ENCODE measurements at places on chromosomes 12 and 14.

DNA sequence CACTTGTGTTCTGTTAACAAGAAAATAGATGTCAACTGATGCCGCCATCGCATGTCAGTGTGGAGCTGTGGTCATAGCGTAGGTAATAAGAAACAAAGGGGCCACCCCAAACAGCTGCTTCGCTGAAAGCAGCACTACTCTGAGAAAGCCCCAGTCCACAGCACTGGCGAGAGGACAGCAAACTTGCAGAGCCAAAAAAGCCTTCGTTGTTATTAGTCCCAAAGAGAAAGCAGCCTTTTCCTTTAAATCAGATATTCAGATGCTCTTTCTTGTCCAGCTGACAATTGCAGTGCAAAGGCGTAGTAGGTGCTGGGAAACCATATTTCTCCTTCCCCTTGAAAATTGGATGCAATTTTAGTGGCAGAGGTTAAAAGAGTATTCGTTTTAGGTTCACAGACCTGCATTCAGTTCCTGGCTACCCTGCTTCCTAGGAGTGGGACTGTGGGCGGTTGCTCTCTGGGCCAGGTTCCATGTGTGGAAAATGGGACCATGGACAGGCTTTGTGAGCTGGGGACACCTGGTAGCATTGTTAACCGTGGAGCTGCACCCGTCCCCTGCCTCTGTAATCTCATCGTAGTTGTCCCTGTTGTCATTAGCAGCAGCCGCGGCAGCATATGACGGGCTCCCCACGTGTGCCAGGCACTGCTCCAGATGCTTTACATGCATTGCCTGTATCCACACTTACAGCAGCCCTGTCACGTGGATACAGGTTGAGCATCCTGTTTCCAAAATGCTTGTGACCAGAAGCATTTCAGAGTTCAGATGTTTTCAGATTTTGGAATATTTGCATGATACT, 54.2 kb downstream of the ELK3 start:
- no peak for DNase-seq

GRCh38 chr14:75439989-75440388, 12.2 kb downstream of the JDP2 start:
- DNase-seq = no peak

- no peak for DNase-seq
Measured at GRCh38 chr14:64705381-64706118, 1.3 kb downstream of the PLEKHG3 start.

- peak; percentile 62 for DNase-seq
Measured at GRCh38 chr14:105201156-105201924, 20.2 kb upstream of the NUDT14 start.

- peak; percentile 81 for DNase-seq
Measured at GRCh38 chr12:57093415-57094207, 4.7 kb downstream of the NAB2 start.

GRCh38 chr12:4443616-4444015, 2.0 kb downstream of the FGF6 start:
- DNase-seq = no peak

GRCh38 chr14:52399104-52399503, 85.0 kb downstream of the PTGER2 start:
- no peak for DNase-seq

DNA sequence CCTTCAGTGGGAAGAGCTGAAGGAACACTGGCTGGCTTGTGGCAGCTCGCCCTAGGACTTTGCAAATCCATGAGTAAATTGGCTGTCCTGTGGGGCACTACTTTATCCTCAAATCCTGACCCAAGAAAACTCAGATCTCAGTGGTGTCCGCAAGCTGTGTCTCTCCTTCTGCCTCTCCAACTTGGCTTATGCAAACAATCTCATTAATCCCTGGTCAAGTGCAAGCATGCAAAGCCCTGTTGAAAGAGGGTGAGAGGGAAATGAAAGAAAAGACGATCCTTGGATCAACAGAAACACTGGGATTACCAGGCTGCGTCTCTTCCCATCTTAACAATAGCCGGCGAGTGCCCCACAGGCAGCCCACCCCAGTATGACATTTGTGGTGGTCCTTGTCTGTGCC, 901.6 kb downstream of the BCL11B start:
- no peak for DNase-seq

DNA sequence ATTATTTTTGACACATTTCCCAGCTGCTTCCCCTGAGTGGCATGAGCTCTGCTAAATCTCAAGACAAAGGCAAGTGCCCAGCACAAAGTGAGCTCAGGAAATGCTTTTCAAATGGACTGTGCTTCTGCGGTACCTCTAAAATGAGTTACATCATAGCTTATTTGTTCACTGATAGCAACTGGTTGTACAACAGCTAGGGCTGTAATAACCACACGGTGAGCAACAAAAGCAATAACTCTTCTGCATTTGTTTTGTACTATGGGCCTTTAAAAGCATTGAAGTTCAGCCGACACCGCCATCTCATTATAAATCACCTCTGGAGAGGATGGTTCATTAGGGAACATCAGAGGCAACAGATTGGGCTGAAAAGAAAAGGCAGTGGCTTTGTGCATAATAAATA, 475.0 kb downstream of the GLT1D1 start:
- DNase-seq = no peak

- DNase-seq = no peak
Measured at GRCh38 chr14:55718551-55718950, 138.5 kb downstream of the KTN1 start.

- DNase-seq = no peak
Measured at GRCh38 chr12:43148691-43149090, 403.3 kb downstream of the ADAMTS20 start.

DNA sequence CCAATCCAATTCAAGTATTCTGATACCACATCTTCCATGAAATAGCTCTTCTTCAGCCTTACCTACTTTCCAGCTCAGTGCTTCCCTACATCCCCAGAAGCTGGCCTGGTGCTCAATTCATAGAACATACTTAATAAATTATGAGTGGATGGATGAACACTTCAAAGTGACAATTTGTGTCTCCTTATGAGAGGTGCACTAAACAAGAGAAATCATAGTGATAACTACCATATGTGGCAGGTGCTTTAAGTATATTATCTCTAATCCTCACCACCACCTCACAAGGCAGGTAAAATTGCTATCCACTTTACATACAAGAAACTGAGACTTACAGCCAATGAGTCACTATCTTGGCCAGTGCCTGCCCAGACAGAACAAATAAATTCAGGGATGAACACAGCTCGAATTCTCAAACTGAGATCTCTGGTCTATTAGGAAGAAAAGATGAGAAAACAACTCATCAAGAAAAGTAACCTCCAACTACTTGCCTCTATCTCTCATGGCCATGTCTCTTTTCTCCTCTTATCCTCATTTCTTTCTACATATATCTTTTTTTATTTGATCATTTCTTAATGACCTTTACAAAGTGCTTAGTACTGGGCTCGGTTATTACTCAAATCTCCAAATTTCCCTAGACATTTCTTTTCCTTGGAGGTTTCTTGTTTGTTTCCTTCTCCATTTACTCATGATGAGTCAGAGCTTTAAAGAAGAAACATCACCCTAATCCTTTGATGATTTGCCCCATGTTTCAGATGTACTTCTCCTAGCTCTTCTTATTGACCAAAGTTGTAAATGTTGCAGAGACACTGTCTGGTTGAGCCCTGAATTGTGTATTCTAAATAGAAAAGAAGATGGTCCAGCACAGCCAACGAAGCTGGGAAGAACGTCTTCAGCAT, 161.5 kb downstream of the RPS29 start:
- no peak for DNase-seq

DNA sequence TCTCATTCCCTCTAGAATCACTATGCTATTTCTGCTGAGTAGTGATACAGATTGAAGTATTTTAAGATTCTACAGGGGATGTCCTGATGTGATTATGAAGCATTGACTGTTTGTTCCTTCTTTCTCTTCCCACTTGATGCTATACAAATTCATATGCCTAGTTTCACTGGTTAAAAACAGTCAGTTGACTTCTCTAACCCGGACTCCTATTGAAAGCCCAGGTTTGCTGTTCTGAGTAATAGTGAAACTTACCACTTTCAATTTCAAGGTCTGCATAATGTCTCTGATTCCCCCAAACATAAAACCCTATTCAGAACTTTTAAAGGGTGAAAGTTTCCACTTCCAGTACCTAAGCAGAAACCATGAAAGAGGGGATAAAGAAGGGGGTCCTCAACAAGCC, 117.7 kb upstream of the RPL10L start:
- DNase-seq = no peak

- peak; percentile 91 for DNase-seq
Measured at GRCh38 chr12:6961695-6962284, 8.7 kb downstream of the PHB2 start.

DNA sequence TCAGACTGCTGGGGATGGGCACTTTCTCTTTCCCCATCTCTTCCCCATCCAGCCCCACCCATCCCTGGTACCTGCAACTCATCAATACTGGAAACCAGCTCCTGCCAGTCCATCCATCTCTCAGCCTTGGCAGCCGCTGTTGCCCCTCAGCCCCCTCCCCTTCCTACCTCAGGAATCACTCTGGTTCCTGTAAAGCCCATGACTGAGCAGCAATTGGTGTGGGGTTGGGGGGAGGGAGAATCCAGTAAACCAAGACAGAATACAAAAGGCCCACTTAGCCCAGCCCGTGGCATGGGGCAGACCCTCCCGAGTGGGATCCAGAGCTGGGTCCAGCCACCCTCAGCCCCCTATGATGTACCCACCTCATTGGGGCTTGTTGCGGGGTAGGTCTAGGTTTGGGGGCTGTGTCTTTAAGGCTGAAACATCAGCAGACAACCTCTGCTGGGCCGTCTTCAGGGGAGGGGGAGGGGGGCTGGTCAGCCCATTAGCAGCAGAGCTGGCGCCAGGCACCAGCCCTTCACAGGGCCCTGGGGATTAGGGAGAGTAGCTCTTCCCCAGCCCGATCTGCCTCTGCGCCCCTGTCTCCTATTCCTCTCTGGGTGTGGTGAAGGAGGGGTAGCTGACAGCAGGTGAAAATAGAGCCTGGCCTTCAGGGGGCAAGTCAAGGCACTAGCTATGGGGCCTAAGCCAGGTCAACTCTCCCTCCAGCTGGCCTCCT, 702 bp upstream of the PRPH start:
- DNase-seq = no peak

- DNase-seq = no peak
Measured at GRCh38 chr12:94219622-94220302, 71.4 kb downstream of the PLXNC1 start.

- no peak for DNase-seq
Measured at GRCh38 chr12:42587601-42588523, 1.7 kb downstream of the PRICKLE1 start.

- DNase-seq = no peak
Measured at GRCh38 chr14:100224229-100224866, 14.6 kb upstream of the YY1 start.

DNA sequence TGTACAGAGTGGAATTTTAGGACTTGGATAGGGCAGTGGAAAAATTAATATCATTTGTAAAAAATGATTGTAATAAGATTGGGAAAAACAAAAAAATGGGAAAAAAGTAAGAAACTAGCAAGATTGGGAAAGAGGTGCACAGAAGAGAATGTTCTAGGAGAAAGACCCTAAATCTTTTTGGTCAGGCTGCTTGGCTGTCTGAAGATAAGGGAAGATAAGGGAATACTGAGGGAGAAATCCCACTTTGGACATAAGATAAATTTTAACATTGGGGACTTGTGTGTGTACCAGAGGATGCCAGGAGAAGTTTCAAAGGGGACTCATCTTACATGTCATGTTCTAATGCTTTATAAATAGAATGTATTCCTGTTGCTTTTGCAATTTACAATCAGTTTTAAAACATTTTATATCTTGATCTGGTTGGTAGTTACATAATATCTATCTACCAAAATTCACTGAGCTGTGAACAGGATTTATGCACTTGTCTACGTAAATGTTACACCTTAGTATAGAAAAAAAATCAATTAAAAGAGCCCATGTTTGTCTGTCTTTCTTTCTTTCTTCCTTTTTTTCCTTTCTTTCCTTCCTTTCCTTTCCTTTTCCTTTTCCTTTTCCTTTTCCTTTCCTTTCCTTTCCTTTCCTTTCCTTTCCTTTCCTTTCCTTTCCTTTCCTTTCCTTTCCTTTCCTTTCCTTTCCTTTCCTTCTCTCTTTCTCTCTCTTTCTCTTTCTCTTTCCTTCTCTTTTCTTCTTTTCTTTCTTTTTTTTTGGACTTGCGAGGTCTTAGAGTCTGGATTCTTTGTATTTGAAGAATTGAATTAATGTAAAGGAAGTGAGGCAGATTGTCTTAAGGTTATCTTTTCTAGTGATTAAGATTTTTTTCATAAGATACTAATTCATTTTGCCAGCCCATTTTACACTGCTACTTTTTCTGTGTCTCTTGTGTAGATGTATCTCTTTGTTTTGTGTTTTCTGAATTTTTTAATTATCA, 66.1 kb downstream of the KTN1 start:
- no peak for DNase-seq

DNA sequence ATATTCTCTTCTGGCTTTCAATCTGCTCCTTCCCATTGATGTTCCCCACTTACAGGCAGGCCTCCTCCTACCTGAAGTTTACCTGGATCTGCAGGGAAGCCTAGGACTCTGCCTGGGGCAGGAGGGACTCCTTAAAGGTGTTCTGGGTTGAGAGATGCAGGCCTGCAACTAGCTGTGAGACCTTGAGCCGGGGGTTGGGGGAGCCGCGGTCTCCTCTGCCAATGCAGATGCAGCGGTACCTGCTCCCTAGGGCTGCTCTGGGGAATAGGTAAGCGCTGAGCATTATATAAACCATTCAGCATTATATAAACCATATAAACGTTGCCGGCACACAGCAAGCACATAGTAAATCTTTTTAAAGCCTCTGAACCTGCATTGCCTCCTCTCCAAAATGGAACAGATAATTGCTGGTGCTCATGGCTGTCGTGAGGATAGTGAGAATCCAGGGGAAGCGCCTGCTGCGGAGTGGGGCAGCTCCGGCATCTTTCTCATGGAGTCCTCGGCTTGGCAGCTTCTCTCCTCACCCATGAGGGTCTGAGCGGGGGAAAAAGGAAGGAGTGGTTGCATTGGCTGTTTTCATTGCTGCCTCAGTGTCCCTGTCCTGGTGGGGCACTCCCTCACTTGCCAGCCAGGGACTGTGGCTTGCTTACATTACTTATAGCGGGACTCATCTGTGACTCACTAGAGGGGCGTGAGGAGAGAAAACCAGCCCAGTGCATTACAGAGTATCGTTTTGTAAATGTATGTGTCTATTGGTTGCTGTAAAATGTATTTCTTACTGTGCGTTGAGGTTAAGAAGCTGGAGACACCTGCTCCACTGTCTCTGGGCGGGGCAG, 12.5 kb upstream of the KRT80 start:
- DNase-seq = no peak

DNA sequence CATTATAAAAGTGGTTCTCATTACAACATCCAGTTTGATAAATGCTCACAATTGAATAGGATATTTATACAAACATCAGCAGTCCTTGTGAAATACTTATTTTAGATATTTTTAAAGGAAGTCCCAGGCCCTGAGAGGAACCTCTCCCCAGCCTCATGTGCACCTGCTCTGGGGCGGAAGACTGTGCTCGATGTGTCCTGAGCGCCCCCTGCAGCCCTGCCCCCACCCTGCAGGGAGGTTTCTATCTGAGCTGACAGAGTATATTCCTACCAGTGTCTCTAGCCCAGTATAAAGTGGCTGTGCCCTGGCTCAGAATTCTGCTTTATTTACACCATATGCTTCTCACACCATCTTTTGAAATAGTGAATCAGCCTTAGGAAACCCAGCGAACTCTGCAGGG, 1349.1 kb downstream of the TMEM121 start:
- no peak for DNase-seq

Data from GM23338 (cell line).